ENCODE measurements at places on chromosomes 7 and 10. TPM values are rescaled to one million over a fixed set of nuclear protein-coding genes. Genes with fewer than 3 reads are reported as not detected.

Gene CCDC3
- total RNA-seq: 10.2 TPM

GRCh38 chr7:123666492-123666891 is 10.8 kb downstream of the LMOD2 start:
- DNase-seq: no peak

DNA sequence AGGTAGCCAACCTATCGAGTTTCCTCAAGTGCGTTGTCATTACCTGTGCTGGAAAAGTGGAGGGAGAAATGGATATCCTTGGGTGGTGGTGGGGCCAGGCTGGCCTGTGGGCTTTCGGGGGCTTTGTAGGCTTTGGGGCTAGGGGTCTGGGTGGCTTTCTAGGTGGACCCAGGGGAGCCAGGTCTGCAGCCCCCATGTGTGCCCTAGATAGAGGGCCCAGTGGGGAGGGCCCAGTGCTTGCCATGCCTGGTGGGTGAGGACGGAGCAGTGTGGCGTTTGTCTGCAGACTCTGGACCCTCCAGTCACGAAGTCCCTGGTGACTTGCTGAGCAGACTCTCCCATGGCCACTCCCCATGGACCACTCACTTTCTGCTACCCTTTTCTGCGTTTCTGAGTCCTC is 19.7 kb downstream of the EMX2 start:
- DNase-seq: no peak

Gene OGDH
- 54.6 TPM for total RNA-seq

DNA sequence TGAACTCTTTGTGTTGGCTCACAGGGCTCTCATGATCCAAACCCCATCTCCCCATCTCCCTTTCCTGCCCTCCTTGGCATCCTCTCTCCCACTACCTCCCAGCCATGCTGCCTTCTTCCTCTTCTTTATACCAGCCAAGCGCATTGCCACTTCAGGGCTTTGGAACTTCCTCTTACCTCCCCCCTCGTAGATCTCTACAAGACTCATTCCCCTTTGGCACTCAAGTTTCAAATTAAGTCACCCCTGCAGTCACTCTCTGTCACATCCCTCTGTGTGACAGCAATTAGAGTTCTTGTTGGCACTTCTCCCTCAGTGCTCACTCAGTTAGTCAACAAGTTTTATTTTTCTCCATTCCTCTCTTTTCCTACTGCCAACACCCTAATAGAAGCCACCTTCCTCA is 20.8 kb upstream of the NRP1 start:
- DNase-seq: no peak

All from lung (tissue), 17 donors.